ENCODE measurements at places on chromosomes 16 and 17.

DNA sequence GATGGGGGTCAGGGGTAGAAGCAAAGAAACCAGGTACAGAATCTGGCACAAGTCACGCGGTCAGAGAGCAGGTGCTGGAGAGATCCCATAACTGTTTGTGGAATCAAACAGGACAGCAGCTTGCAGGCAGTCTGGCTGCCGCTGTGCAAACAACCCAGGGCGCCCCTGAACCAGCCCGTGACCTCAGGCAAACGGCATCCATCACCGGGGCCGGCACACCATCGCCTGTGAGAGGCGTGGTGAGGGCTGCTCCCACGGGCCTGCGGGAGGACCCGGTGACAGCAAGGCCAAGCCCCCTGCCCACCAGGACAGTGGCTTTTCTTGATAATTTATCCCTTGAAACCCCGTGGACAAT is 47.9 kb downstream of the CBFA2T3 start:
- DNase-seq, result no peak

GRCh38 chr16:66176731-66177130 is 189.8 kb upstream of the CDH5 start:
- no peak for DNase-seq

- no peak for DNase-seq
Observed at GRCh38 chr16:22664132-22664531, 149.8 kb upstream of the HS3ST2 start.

GRCh38 chr16:11291091-11291703 is 10.1 kb upstream of the PRM1 start:
- DNase-seq, result peak; percentile 40

- DNase-seq, result no peak
Observed at GRCh38 chr16:6020162-6020985, 922.8 kb upstream of the EEF2KMT start.

- no peak for DNase-seq
Observed at GRCh38 chr17:48159232-48159631, 51.7 kb downstream of the SNX11 start.
